Right lung (tissue), 10 donors: ENCODE measurements at places on chromosomes 13 and 19. TPM values are rescaled to one million over a fixed set of nuclear protein-coding genes. Genes with fewer than 3 reads are reported as not detected.

DNA sequence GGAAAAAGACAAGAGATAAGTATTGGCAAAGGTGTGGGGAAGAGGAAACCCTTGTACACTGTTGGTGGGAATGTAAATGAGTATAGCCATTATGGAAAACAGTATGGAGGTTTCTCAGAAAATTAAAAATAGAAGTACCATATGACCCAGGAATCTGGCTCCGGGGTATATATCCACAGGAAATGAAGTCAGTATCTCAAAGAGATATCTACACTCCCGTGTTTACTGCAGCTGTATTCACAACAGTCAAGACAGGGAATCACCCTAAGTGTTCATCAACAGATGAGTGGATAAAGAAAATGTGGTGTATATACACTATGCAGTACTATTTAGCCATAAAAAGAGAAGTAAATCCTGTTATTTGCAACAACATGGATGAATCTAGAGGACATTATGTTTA is 13.5 kb downstream of the KCTD12 start:
- no peak for DNase-seq

DNA sequence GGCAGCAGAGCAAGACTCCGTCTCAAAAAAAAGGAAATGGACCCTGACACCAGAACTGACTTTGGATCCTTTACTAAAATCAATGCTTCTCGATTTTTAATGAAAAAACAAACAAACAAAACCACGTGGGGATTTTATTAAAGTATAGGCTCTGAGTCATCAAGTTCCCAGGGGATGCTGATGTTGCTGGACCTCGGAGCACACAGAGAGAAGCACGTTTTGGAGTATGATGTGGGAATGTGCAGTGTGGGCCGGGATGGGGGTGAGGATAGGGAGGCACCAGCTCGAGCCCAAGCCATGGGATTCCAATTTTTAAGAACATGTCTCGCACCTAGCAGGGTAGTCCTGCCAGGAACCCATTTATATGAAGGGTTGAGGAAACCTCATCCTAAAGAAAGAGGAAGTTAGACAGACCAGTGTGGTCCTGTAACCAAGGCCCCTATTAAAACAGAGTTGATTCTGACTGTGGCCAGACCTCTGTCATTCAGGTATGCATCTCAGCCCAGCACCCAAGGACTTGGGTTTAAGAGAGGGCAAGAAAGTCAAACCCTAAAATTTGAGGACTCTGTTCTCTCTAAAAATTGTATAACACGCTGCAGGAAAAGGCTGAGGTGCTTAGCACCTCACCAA is 6.4 kb downstream of the FLT1 start:
- DNase-seq = no peak

TMED1 gene
- polyA plus RNA-seq = 36.1 TPM

- no peak for DNase-seq
Observed at GRCh38 chr19:2014731-2015607, 545 bp downstream of the BTBD2 start.

GRCh38 chr19:42323852-42324654 is 1.4 kb upstream of the MEGF8 start:
- no peak for DNase-seq

- no peak for DNase-seq
Observed at GRCh38 chr13:33388286-33388998, 102.9 kb upstream of the STARD13 start.

GRCh38 chr19:29510701-29511265 is 15.0 kb upstream of the VSTM2B start:
- DNase-seq = no peak

DNA sequence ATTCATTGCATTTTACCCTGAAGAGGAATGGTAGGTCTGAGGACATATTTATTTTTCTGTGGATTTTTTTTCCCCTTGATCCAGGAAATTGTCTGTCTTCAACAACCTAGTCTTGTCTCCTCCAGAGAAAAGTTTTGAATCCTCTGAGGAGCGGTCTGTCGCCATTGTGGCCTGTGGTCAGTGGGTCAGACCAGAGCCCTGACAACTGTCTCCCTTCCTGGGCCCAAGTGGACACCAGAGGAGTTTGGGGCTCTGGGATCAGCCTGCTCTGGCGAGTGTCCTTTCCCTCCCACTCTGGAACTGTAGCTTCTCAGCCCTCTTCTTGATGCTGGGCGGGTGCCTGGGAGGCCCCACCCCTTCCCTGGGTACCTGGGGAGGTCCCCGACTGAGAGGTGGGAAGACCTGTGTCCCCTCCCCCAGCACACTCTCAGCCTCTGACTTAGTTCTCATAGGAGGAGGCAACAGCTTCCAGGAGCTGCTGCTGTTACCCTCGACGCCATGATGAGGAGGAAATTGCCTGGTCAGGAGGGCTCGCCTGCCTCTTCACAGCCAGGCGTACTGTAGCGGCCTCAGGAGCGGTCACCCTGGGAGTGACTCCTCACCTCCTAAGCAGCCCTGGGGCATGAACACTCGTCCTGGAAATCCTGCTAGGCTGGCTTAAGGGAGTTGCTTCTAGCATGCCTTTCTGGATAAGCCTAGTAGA is 110.3 kb downstream of the GGACT start:
- DNase-seq = no peak

DNA sequence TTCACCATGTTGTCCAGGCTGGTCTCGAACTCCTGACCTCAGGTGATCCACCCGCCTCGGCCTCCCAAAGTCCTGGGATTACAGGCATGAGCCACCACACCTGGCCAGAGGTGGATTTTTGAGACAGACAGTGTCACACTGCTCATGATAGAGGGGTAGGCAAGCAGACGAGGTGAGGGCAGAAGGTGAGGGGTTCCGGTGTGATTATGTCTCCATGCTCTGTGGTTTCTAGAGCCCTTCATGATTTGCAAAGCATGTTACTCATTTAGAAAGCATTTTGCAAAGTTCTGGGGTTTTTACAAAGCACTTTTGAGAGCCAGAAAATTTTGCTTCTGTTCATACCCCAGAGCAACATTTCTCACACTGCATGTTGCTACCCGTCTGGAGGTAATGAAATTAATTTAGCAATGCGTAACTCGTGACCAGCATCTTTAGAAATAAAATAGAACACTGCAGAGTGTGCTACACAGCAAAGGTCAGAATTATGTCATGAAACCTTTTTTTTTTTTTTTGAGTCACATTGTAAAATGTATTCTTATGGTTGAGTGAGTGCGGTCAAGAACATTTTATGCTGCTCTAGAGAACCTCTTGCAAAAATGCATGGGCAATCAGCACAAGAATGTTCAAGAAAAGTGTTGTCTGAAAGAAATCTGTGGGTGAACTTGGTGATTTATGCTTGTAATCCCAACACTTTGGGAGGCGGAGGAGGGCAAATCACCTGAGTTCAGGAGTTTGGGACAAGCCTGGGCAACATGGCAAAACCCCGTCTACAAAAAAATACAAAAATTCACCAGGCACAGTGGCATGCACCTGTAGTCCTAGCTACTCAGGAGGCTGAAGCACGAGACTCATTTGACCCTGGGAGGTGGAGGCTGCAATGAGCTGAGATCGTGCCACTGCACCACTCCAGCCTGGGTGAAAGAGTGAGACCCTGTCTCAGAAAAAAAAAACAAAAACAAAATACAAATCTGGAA is 58.0 kb downstream of the MAP4K1 start:
- no peak for DNase-seq

TSKS gene
- 0.18 TPM for polyA plus RNA-seq

GRCh38 chr13:105908586-105908985 is 626.9 kb downstream of the EFNB2 start:
- DNase-seq = no peak

- DNase-seq = no peak
Observed at GRCh38 chr19:2495130-2495641, 19.3 kb downstream of the GADD45B start.

GRCh38 chr13:26495750-26496149 is 61.7 kb upstream of the WASF3 start:
- no peak for DNase-seq
